ENCODE measurements at places on chromosomes 13 and 19.
A peak's percentile ranks its signal among the peaks of the same experiment; 100 is the strongest.

DNA sequence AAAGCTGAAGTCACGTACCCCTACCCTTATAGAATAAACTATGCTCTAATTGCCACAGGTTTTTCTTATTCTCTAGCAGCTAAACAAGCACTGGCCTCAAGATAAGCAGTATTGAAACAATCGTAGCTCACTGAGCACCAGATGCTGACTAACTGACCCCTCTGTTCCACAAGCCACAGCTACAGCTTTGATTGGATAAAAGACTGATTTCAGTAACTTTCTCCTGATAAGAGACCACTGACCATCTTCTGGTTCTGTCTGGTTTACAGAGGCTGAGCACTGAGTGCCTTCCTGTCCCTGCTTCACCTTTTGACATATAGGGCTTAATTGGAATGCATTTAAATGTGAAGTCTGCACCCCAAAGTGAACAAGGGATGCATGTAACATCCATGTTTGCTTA lies 8.4 kb upstream of the RAP2A start:
- DNase-seq = no peak
- no peak overlapping the region for H3K4me3 ChIP-seq
- peaks cover 2% of the 10 kb centered on the region for H3K4me1 ChIP-seq
- peaks cover 2% of the 10 kb centered on the region for H3K27me3 ChIP-seq

GRCh38 chr13:36879218-36879938 lies 40.7 kb downstream of the SMAD9 start:
- peaks cover 1% of the 10 kb centered on the region for H3K27me3 ChIP-seq
- no peak overlapping the region for H3K27ac ChIP-seq
- H3K36me3 ChIP-seq = no peaks in the 10 kb centered on the region
- no peak overlapping the region for H3K4me3 ChIP-seq

GRCh38 chr19:35790981-35791813 lies 15.8 kb downstream of the ARHGAP33 start:
- H3K27ac ChIP-seq = no peak overlapping the region
- no peak overlapping the region for H3K4me3 ChIP-seq
- no peaks in the 10 kb centered on the region for H3K36me3 ChIP-seq
- no peaks in the 10 kb centered on the region for H3K4me1 ChIP-seq

- no peaks in the 10 kb centered on the region for H3K36me3 ChIP-seq
- H3K4me1 ChIP-seq = peaks cover 15% of the 10 kb centered on the region
- peaks cover 4% of the 10 kb centered on the region for H3K27me3 ChIP-seq
- no peak for DNase-seq
- H3K4me3 ChIP-seq = no peak overlapping the region
- H3K27ac ChIP-seq = no peak overlapping the region
Measured at GRCh38 chr13:40141859-40142555, 486.5 kb downstream of the COG6 start.

DNA sequence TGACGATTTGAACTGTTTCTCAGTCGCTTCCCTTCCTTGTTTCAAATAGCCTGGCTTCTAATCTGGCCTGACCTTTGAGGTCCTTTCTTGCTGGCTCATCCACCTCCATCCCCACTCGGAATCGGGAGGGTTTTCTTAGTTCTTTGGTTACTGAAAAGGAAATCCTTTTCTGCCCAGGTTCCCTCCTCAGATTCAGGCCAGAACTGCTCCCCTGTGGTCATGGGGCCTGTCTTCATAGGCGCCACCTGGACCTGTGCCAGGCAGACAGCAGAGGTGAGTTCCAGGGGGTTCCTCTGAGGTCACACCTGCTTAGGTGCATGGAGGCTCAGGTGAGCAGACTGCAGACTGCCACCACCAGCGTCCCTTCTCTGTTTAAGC lies 62.4 kb downstream of the AKAP11 start:
- peaks cover 3% of the 10 kb centered on the region for H3K36me3 ChIP-seq
- peak overlapping the region; percentile 36 for H3K27ac ChIP-seq
- no peaks in the 10 kb centered on the region for H3K27me3 ChIP-seq
- no peak for DNase-seq
- peaks cover 14% of the 10 kb centered on the region for H3K4me1 ChIP-seq

DNA sequence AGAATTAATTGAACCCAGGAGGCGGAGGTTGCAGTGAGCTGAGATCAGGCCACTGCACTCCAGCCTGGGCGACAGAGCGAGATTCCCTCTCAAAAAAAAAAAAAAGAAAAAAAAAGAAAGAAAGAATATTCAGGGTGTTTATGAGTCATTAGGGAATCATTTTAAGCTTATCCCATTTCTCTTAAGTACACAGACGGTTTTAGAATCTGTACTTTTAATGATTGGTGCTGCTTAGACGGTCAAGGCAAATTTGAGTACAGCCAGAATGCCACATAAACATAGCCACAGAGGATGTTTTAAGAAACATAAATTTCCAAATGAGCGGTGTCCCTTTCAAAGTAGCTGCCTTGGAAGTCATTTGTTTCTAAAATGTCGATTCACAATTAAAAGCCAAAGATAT lies 2.6 kb downstream of the SPRYD7 start:
- H3K27me3 ChIP-seq = no peaks in the 10 kb centered on the region
- no peak overlapping the region for H3K27ac ChIP-seq
- DNase-seq = no peak
- H3K4me3 ChIP-seq = no peak overlapping the region

DNA sequence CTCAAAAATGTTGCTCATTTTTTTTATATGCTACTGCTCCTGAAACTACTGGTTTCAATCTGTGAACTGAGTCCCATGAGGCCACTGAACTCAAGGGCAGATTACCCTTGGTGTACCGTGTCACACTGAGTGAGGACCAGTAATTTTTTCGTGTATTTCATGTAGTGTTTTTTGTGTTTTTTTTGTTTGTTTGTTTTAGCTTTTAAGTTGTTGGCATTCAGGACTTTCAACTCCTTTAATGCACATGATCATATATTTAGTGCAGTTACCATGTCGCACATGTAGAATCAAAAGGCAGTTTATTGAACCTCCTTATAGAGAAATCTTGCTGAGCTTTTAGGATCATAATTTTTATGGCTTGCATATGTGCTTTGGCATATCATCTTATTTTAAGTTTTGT lies 58.0 kb downstream of the TPT1 start:
- H3K4me1 ChIP-seq = no peaks in the 10 kb centered on the region
- H3K27ac ChIP-seq = peak overlapping the region; percentile 42
- DNase-seq = no peak
- H3K4me3 ChIP-seq = no peak overlapping the region

DNA sequence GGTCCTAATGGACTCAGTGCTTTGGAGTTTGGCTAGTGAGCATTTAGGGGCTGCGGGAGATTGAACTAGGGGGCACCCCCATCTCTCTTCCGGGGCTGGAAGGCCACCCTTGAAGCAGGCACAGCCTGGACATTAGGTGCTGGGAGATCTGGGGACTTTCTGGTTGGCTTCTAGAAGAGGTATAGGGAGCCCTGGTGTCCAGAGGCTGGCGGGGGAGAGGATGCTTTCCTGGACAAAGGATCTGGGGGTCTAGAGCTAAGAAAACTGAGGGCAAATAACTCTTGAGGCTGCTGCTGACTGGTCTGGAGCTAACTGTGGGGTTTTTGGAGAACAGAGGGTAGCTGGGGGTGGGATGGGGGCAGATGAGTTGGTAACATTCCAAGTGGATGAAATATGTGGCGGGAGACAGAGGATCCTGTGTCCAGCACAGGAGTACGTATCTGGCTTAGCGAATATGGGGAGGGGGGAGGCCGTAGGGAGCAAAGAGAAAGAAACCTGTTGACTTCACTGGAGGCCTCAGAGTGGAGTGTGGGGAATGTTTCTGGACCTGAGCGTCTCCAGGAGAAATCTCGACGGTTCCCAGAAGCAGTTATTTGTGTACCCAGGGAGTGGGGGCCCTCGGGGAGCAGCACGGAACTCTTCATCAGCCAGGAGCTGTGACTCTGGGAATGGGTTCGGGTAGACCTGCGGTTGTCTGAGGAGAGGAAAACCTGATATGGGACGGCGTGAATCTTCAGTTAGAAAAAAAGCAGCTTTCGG lies 1.4 kb downstream of the HNRNPUL1 start:
- no peaks in the 10 kb centered on the region for H3K27me3 ChIP-seq
- DNase-seq = no peak
- H3K27ac ChIP-seq = peak overlapping the region; percentile 99
- peaks cover 3% of the 10 kb centered on the region for H3K36me3 ChIP-seq
